CD4-positive, alpha-beta T cell treated with Interleukin-12 subunit alpha and Interleukin-12 subunit beta, for 1 hour (primary cell): ENCODE measurements at places on chromosomes 7 and 10.
A peak's percentile ranks its signal among the peaks of the same experiment; 100 is the strongest.

DNA sequence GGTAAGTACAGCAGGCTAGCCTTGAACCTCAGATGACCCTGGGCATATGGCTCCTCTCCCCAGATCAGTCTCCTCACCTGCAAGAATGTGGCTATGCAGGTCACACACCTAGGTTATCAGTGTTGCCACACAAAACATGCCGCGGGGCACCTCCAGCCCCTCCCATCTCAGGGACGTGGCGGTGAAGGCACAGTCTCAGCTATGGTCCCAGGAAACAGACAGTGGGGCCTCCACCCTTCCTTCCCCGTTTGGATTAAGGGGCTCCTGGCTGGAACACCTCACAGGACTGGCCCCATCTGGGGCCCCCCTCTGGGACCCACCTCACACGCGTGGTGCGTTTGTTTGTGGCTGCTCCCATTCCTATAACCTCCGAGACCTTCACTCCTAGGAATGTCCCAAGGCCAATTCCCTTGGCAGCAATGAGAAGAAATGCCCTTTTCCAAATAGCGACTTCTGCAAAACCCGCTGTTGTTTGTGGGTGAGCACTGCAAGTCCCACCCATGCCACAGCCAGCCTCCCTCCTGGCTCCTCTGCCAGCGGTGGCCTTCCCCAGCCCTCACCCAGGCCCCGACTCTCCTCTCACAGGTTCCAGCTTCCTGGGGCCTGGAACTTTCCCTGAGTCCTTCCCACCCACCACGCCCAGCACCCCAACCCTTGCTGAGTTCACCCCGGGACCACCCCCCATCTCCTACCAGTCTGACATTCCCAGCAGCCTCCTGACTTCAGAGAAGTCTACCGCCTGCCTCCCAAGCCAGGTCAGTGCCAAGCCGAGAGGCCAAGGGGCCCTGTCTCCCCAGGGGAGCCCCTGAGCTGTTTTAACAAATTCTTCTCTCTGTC lies 17.1 kb downstream of the ZMIZ2 start:
- no peak for DNase-seq

- DNase-seq = no peak
Measured at GRCh38 chr7:138338361-138338760, 121.7 kb upstream of the TRIM24 start.

DNA sequence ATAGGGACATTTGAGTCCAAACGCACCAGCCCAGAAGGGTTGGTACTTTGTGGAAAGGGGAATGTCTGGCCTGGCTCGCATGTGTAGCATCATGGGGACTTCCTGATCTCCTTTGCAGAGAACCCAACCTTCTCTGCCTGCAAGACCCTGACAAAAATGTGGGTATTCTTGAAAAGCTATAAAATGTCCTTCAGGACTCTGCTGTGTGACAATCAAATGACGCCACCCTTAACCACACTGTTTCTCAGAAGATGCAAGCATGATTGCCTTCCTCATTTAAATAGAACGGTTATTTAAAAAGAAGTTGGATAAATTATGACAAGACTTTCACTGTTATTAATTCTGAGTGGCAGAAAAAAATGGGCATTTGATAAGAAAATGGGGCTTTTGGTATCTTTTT lies 15.1 kb upstream of the GPR15LG start:
- DNase-seq = no peak

GRCh38 chr10:126921974-126922525 lies 16.8 kb downstream of the DOCK1 start:
- no peak for DNase-seq

GRCh38 chr10:102064868-102065560 lies at the start of gene HPS6:
HPS6 (plus strand) TSS chr10:102065349; CDS start chr10:102065475, 126 bp downstream.
- DNase-seq = peak; percentile 90

DNA sequence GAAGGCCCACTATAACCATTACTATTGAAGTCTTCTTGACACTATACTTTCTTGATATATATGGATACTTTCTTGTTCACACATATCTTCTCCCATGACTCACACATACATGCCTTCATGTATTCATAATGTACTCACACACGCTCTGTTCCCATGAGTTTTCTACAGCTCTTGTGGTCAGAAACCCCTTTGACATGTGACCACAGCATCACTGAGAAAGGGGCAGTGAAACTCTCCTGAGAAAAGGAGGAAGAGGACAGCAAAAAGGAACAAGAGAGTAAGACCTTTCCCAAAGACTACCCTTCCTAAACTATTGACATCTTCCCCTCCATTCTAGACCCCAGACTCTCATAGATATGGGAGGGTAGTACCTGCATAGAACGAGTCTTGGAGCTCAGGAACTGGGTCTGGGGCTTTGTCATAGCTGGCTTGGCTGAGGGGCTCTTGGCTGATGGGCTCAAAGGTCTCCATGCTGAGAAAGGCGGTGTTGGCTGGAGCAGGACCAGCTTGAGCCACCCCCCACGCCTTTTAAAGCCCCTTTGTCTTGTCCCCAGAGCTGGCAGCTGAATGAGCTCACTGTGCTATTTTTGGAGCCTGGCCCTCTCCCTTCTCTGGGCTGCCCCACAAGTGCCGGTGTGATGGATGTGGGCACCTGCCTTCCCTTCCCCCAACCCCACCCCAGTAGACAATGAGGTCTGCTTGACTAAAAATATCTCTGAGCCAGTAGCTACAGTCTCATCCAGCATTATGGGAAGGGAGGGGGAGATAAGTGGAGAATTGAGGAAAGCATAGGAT lies 5.1 kb downstream of the SYNPO2L start:
- DNase-seq = no peak
